ENCODE measurements at places on chromosomes 2 and 18. TPM values are rescaled to one million over a fixed set of nuclear protein-coding genes. Genes with fewer than 3 reads are reported as not detected.

Gene RAB17
- total RNA-seq: not detected

Gene STPG4
- total RNA-seq: 0.21 TPM

Gene CIDEA
- total RNA-seq: not detected

Gene LYG2
- not detected for total RNA-seq

Gene PLGLB2
- 3.6 TPM for total RNA-seq

Gene SERPINB3
- total RNA-seq: not detected

Gene GPAT2
- 5.0 TPM for total RNA-seq

Gene HOXD9
- not detected for total RNA-seq

Gene MAP3K19
- not detected for total RNA-seq

Gene DAPL1
- not detected for total RNA-seq

Gene STAT4
- total RNA-seq: 128 TPM

Gene MSTN
- total RNA-seq: 0.10 TPM

Gene RFX8
- not detected for total RNA-seq

Gene RESP18
- total RNA-seq: not detected

Gene DNAH6
- 1.0 TPM for total RNA-seq

Gene CTLA4
- total RNA-seq: 77.2 TPM

Gene NGEF
- total RNA-seq: not detected

Gene CFAP65
- not detected for total RNA-seq

Gene C1GALT1C1L
- total RNA-seq: not detected

Gene UBR3
- 34.9 TPM for total RNA-seq

Gene ME2
- 26.7 TPM for total RNA-seq

Gene SP5
- total RNA-seq: not detected

Gene PKDCC
- 0.87 TPM for total RNA-seq

Gene IL1RN
- total RNA-seq: 0.68 TPM

Gene ASPRV1
- 1.1 TPM for total RNA-seq

Gene GRP
- total RNA-seq: not detected

Gene DTNA
- not detected for total RNA-seq

Gene TMEM185B
- 19.8 TPM for total RNA-seq

Gene APCDD1
- total RNA-seq: not detected

Gene RGPD4
- total RNA-seq: 0.39 TPM

Gene ARL5A
- total RNA-seq: 27.6 TPM

Gene MAPK4
- not detected for total RNA-seq

Gene ALS2
- 6.6 TPM for total RNA-seq

Gene RMDN2
- 1.8 TPM for total RNA-seq

Gene RAB6D
- not detected for total RNA-seq
